ENCODE measurements at places on chromosomes 7 and 10. TPM values are rescaled to one million over a fixed set of nuclear protein-coding genes. Genes with fewer than 3 reads are reported as not detected.

The NPSR1 gene
- total RNA-seq, result not detected

The YKT6 gene
- 53.3 TPM for total RNA-seq

- DNase-seq, result no peak
These were observed 125.3 kb downstream of the REEP3 start for GRCh38 chr10:63646491-63646890.

GRCh38 chr10:88557658-88558057 is 25.5 kb downstream of the RNLS start:
- no peak for DNase-seq

DNA sequence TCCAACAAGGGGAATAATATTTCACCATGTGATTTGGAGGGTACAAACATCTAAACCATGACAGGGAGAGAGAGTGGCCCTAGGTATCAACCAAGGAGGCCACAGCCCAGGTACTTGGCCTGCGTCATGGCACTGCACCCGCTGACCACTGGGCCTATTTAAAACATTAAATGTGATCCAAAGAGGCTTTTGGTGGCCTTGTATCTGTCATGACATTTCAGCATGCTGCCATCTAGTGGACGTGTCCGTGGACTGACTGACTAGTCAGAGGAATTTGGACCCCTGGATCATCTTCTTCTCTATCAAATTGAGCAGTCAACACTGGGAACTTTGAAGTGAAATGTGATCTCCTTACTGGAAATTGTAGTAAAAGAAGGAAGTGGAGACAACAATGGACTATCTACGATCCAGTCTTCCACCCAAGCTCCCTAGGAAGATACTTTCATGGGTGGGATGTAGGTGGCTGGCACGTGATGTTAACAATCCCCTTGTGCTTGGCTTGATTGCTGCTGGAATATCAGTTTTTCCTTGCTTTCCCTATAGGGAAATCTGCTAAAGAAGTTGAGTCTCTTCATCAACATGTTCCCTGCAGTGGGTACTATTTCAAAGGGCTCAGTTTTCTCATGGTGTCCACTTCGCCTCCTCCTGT is 24.6 kb upstream of the ITGA8 start:
- DNase-seq, result no peak

DNA sequence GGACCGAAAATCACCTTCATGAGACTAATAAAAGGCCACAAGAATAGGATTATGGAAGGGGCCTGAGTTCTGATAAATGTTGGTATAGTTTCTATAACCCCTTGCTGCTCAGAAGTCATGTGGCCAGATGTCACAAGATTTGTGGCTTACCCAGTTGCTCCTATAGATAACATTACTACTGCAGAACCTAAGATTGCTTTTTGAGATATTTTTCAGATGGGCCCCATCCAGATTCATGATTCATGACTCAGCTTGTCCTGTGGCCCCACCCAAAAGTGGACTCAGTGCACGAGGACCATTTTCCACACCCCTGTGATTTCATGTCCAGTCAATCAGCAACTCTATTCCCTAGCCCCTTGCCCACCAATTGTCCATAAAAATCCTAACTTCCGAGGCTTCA is 209.0 kb downstream of the ACTR3B start:
- no peak for DNase-seq

Data from left ventricle myocardium inferior (tissue), 1 donor.